Activated naive CD8-positive, alpha-beta T cell treated with anti-CD3 and anti-CD28 coated beads for 36 hours (primary cell): ENCODE measurements at places on chromosomes 4 and X.

DNA sequence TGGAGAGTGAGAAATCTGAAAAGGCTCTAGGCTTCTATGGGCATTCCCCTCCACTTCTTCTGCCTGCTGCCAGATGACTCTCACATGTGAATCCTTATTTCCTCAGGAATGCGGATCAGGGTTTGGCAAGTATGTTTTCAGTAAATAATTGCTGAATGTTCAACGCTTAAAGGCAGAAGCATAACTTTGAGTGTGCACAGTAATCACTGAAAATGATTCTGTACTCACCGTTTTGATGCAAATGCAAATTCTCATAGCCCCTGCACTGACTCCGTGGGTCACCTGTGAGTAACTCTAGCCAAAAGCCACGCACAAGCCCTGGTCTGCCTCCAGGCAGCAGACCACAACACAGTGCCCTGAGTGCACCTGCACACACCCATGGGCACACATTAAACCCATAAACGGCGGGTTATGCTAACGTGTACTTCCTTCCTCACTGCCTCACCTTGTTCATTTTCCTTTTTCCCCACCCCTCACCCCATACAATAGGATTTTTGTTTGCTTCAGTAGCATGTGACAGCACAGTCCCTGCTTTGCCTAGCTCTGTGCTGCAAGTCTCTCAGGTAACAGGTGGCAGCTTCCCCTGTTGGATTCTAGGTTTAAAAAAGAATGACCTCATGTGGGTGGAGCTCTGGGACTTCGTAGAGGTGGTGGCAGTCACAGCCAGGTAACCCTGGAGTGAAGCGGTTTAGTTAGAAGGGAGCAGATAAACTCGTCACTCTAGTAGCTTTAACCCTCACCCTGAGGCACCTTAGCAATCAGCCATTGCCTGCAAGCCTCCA is at the start of gene ARHGEF38:
TSS of gene ARHGEF38 (plus strand) at position 656 of the 782 bp plus-strand sequence. CDS start 146 bp downstream, outside the sequence.
- H3K27me3 ChIP-seq: peaks cover 4% of the 10 kb centered on the region
- H3K4me1 ChIP-seq: no peaks in the 10 kb centered on the region
- H3K36me3 ChIP-seq: no peaks in the 10 kb centered on the region
- no peak within 1 kb of the TSS for H3K4me3 ChIP-seq
- no peak within 1 kb of the TSS for H3K27ac ChIP-seq
- no peak for DNase-seq

DNA sequence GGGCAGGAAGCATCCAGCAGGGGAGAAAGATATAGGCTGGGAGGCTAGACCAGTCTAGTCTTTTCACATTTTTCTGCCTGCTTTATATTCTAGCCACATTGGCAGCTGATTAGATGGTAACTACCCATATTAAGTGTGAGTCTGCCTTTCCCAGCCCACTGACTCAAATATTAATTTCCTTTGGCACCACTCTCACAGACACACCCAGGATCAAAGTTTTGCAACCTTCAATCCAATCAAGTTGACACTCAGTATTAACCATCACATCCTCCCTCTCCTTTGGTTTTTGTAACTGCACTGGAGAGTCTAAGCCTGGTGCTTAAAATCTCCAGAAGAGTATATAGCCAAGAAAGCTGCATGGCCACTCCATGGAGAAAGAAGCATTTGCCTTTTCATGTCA is 560.4 kb downstream of the GRXCR1 start:
- H3K4me1 ChIP-seq: no peaks in the 10 kb centered on the region
- H3K4me3 ChIP-seq: no peak overlapping the region
- no peaks in the 10 kb centered on the region for H3K27me3 ChIP-seq

DNA sequence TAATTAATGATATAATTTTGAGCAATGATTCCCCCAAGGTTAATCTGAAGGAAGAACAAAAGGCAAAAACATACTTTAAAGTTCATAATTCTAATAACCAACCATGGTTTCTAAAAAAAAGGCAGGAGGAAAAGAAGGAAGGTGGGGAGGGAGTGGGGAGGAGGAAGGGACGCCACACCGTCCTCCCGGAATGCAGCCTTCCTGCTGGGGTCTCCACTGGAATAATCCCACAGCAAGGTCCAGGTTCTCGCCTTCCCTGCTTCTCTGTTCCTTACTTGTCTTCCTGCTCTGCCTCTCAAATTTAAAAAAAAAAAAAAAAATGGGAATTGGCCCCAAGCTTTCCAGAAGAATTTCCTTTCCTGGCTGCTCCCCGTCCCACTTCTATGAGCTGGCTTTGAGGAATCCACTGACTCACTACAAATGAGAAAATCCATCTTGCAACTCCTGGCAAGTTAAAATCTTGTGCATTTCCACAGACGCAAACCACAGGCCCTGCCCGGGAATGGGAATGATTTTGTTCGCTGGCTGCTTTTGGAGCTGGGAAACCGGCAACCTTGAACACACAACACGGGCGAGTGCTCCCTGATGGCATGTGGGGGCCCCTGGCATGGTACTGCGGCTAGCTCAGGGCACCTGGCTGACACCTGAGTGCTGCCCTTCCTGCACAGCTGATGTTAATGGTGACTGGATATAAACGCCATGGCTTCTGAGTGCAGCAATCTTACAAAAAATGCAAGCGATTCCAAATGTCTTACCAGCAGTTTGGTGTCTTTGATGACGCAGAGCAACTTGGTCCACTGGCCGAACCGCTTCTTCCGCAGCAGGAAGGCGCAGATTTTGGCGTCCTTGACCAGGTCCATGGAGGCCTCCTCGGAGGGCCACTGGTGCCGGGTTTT is 97.0 kb downstream of the AFAP1 start:
- H3K27ac ChIP-seq: no peak overlapping the region
- no peak overlapping the region for H3K4me3 ChIP-seq
- no peaks in the 10 kb centered on the region for H3K27me3 ChIP-seq
- peaks cover 18% of the 10 kb centered on the region for H3K4me1 ChIP-seq

DNA sequence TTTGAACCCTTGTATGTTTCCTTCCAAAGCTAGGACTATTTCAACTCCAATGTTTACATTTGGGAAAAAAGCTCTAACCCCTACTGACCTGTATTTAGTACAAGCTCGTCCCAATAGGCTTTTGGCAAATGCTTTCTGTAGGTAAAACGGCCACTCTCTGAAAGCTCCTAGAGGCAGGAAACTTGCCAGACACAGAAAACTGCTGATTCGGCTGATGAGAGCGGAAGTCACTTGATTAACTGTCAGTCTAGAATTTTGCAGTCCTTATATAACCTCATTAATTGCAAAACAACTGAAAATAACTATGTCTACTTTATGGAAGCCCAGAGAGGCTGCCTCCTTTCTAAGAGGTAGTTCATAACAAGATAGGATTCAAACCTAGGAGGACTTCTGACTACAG is 108.1 kb downstream of the TSPAN7 start:
- peaks cover 3% of the 10 kb centered on the region for H3K27me3 ChIP-seq
- no peak overlapping the region for H3K27ac ChIP-seq
- no peak overlapping the region for H3K4me3 ChIP-seq
- H3K4me1 ChIP-seq: no peaks in the 10 kb centered on the region
- DNase-seq: no peak

GRCh38 chrX:153512501-153512893 is 4.9 kb upstream of the ATP2B3 start:
- peaks cover 1% of the 10 kb centered on the region for H3K4me1 ChIP-seq
- H3K27me3 ChIP-seq: peaks cover 16% of the 10 kb centered on the region
- H3K36me3 ChIP-seq: no peaks in the 10 kb centered on the region
- no peak overlapping the region for H3K27ac ChIP-seq

DNA sequence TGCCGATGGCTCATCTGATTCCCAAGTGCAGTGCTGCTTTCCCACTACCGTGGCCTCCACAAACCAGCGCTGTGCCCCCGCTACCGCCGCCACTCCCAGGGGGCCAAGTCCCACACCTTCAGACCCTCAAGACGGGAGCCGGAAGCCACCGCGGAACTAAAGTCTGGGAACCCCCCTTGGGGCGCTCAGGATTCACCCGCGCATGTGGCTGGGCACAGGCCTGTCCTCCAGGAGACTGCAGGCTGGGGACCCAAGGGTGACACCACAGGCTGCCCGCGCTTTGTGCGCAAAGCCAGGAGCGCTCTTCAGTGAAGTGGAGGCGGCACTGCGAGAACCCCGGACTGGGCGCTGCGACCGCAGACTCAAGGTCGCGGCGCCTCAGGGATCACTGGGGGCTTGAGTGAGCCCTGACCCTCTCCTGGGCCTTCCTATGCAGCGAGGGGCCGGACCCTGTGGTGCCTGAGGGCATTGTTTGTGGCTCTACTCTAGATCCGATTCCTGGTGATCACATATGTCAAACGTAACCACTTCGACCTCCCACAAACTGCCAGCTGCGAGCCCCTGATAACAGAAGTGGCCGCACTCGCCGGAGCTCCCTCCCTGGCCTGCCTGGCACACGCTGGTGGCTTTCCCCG is 20.4 kb upstream of the TBC1D14 start:
- H3K27ac ChIP-seq: no peak overlapping the region
- peaks cover 4% of the 10 kb centered on the region for H3K36me3 ChIP-seq
- H3K27me3 ChIP-seq: no peaks in the 10 kb centered on the region
- no peak overlapping the region for H3K4me3 ChIP-seq

DNA sequence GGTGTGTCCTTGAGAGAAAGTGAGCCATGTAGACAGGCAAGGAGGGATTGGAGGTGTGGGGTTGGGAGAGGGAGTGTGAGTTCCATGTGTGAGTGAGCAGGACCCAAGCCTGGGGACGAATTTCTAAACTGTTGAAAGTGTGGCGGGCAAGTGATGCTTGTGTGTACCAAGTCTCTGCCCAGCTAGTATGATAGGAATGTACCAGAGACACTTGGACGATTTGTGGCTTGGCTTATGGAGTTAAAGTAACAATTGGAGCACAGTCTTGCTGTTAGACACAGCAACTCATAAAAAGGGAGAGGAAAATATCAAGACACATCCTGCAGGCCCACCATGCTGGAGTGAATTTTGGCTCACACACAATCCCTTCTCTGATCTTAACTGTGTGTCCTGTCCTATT is 8.5 kb downstream of the PTTG2 start:
- DNase-seq: no peak
- H3K36me3 ChIP-seq: peaks cover 11% of the 10 kb centered on the region
- peaks cover 29% of the 10 kb centered on the region for H3K4me1 ChIP-seq
- H3K27ac ChIP-seq: no peak overlapping the region
- H3K27me3 ChIP-seq: no peaks in the 10 kb centered on the region
